ENCODE measurements at places on chromosomes 2 and 18.

GRCh38 chr2:53511549-53511948 lies 256.1 kb upstream of the CHAC2 start:
- DNase-seq = no peak

GRCh38 chr2:61177727-61178549 lies 15.9 kb downstream of the C2orf74 start:
- no peak for DNase-seq

DNA sequence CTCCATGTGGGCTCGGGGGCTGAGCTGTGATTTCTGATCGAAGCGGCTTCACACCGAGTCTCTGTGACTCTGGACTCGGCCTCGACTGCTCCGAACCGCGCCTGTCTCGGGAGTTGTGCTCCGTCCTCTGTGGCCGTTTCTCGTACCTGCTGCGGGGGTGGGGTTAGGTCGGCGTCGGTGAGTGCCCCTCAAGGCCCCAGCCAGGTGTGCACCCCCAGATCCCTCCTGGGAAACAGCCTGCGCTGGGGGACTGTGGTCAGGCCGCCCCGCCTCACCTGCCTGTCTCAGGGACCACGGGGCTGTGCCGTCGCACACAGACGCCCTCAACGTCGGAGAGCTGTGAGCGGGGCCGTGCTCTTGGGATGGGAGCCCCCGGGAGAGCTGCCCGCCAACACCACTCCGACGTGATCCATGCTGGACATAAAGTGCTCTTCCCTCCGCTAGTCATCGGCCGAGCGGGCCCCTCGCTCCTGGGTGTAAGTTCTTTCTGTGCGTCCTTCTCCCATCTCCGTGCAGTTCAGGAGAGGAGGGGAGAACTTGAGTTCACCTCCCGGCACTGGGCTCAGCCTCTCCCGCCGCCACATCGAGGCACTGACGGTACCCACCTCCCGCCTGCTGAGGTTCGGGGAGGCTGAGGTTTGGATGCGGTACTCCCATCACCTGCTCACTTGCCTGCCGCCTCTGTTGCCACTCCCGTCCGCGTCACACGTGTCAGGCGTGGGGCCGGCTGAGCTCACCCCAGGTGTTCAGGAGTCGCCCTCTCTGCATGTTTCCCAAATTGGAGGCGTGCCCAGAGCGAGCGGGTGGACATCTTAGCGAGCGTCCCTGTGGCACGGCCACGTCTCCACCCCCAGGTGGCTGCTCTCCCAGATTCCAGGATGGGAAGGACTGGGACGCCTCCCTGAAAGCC lies 55.7 kb downstream of the CTDP1 start:
- DNase-seq = no peak

GRCh38 chr2:33595385-33595784 lies 3.7 kb downstream of the FAM98A start:
- DNase-seq = no peak

GRCh38 chr2:205850132-205850531 lies 167.8 kb downstream of the NRP2 start:
- DNase-seq = no peak

Measured in Panc1 (cell line).